ENCODE measurements at places on chromosomes 1 and 21.

DNA sequence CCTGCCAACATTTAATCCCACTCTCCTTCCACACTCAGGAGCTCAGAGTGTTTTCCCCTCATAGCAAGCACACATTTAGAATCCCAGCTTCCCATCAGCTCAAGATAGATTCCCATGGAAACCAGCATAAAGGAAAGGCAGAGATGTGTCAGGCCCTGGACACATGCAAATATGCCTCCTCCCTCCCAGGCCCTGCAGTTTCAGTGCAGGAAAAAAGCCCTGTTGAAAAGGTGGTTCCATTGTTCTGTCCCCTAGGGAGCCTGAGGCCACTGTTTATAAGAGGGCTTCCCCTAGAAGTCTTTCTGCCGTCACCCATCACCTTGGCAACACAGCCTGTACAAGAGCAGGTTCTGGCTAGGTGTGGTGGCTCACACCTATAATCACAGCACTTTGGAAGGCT, 3.6 kb downstream of the CACNA1S start:
- DNase-seq: no peak

DNA sequence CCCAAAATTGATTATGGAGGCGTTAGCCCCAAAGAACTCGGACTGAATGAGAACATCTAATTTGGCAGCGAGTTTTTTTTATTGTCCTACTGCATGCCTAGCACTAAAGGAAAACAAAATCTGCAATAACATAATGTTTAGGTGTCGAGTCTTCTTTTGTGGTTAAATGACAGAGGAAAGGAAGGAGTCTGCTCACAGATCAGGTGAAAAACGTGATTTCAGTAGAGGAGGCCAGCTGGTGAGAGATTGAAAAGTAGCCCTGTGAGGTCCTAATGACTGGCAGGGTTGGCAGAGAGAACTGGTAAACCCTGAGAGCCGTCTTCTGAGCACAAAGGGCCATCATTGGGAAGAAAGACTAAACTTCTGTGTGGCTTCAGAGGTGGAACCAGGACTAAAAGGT, 24.2 kb downstream of the WDTC1 start:
- DNase-seq: no peak

DNA sequence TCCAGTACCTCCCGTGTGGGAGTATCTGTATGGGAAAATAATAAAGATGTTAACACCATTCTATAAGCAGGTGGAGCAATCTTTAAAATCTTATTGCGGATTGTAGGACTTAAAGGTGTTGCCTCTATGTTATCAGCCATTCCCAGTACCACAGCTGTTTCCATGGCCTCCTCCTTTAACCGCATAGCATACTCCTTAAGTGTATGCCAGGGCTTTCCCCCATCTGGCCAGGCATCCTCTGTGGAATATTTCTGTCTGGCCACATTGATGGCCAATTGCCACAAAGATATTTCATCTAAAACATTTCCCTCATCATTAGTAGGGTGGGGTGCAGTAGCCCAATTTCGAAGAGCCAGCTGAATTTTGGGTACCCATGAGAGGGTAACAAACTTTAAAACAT, 7.3 kb upstream of the STUM start:
- DNase-seq: peak; percentile 42

DNA sequence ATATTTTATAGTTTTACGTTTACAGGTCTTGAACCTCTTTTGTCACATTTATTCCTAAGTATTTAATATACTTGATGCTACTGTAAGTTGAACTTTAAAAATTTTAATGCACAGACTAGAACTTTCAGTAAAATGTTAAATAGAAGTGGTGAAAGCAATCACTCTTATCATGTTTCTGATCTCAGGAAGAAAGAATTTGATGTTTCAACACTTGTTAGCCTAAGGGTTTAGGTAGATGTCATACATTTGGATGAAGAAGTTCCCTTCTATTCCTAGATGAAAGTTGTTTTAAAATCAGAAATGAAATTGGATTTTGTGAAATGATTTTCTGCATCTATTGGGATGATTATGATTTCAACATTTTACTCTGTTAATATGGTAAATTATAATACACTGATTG, 63.6 kb upstream of the TTLL7 start:
- DNase-seq: no peak

GRCh38 chr1:220450927-220451326, 77.0 kb upstream of the MARK1 start:
- no peak for DNase-seq

- DNase-seq: no peak
Measured at GRCh38 chr1:52150946-52151345, 9.1 kb downstream of the ZFYVE9 start.

DNA sequence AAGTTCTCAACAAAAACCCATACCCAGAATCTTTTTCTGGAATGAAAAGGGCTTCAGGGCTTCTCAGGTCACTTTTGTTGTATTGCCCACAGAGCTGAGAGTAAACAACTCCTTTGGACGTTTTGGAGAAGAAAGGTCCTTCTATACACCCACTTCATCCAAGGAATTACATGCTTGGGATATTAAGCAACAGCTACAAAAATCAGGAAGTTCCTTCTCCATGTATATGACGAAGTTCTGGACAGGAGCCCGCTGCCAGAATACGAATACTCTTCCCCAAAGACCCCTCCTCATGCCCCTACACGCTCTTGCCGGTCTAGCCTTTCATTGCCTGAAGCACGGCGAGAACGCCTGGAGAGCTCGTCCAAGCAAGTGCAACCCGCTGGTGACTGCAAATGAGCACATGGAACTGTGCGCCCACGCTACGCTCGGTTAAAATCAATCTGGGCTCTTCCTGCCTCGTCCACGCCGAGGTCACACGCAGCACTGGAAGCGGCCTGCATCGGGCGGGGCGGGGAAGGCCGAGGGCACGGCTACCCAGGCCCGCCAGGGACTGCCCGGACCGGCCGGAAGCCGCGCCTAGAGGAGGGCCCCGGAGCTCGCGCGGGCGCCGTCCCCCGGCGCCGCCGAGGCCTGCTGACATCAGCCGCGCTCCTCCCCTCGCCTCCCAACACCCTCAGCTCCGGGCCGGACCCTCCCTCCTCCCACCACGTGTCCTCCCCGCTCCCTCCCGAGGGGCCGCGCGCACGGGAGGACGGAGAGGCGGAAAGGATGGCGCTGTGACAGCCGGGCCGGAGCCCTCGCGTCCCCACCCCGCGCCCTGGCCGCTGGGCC, at the start of gene POGK:
POGK (plus strand) TSS at position 710 of the 834 bp plus-strand sequence. CDS start 1,482 bp downstream, outside the sequence.
- DNase-seq: peak; percentile 77

DNA sequence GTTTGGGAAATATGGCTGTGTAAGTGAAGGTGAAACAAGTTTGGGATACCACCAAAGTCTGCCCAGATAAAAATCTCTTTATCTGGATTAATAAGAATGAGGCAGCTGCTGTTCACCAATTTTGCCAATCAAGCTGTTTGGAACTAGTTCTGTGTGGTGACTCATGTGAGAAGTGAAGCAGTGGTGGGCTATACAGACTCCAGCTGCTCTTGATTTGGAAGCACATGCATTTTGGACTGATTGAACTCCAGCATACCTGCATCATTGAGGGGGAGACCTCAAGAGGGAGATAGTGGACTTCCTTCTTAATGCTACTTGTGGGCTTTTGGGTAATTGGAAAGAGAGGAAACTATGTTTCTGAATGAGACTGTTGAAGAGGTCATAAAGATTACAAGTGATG, 99.2 kb upstream of the B3GALT2 start:
- DNase-seq: no peak

DNA sequence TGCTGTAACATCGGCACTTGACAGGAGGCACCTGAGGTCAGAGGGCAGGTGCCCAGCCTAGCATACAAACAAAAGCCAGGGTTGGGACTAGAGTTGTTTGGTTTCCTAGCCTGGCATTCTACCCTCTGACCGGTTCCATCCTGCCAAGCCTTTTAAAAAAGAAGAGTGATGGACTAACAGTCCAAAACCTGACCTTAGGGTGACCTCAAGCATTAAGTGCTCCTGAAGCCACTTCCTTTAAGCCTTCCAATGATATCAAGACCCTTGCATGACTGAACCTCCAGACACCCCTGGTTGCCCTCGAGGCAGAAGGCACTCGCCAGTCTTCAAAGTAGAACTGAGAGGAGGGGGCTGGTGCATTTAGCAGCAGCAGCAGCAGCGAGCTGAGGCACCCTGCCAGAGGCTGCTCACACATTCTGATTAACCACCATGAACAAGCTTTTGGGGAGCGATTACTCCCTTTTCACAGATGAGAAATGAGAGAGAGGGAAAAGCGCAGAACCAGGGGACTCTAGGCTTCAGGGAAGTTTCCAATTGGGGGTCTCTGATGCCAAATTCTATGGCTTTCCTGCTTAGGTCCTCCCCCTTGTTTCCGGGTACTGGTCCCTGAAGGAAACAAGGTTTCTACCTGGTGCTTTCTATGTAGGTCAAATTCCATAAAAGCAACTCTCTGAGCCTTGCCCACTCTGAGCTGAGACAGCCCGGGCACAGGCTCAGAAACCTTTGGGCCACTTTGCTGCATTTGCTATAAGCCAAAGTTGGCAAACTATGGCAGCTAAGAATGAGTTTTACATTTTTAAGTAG, 9.2 kb downstream of the SLC2A1 start:
- DNase-seq: no peak

- DNase-seq: no peak
Measured at GRCh38 chr1:24154215-24154614, 11.3 kb upstream of the IL22RA1 start.

All from DMS 273 treated with DMSO at 0.1 percent for 48 hours (cell line).